ENCODE measurements at places on chromosomes 1 and 21. TPM values are rescaled to one million over a fixed set of nuclear protein-coding genes. Genes with fewer than 3 reads are reported as not detected.

GRCh38 chr1:53552146-53552861 lies 93.1 kb downstream of the DMRTB1 start:
- DNase-seq = no peak

- DNase-seq = no peak
Measured at GRCh38 chr1:117648015-117648414, 42.2 kb downstream of the TENT5C start.

DNA sequence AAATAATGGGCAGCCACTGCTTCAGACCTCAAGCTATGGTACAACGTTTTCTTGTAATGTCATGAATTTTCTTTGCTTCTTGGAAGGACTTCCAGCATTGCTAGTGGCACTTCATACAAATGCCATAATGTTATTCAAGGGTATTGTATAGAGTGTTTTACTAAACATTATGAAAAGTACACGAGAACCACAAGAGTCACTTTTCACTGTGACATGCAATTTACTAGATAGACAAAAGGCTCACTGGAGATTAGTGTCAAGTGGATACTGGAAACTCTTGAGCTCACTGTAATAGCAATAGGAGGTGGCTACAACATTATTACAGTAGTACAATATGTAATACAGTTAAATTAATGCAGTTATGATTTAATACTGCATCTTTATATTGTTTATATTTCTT lies 5.3 kb upstream of the OLFM3 start:
- DNase-seq = no peak

DNA sequence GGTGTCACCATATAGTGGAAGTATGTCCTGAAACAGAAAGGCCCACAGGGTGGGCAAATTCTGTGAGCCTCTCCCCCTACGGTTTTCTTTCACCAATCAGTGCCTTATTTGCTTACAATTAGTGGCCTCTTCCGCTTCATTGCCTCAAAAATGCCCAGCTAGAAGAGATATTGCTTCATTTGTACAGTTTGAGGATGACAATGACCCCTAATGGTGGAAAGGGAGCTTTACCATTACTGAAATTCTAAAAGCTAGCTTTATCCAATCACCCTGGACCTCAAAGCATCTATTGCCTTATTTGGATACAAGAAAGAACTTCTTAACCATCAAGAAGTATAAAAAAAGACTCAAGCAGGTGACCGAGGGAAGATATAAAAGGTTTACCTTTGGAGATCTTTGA lies 49.6 kb downstream of the LRRC71 start:
- no peak for DNase-seq

GRCh38 chr21:45557616-45558043 lies 15.4 kb upstream of the SLC19A1 start:
- no peak for DNase-seq

DNA sequence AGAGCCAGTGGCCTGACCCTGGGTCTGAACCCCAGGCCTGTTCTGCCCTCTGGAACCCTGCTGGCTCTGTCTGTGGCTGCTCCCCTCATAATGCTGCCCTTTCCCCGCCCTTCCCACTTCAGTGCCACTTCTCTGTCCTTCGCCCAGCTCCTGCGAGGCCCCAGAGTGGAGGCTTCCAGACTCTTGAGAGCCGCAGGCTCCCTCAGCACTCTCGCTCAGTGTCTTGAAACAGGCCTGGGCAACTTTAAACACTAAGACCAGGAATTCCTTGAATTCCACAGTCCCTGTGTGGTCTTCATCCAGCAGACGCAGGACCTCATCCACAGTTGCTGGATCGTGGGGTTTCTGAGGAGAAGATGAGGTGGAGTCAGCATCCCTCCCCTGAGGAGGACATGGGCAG lies 3.5 kb downstream of the CRNN start:
- DNase-seq = no peak

DNA sequence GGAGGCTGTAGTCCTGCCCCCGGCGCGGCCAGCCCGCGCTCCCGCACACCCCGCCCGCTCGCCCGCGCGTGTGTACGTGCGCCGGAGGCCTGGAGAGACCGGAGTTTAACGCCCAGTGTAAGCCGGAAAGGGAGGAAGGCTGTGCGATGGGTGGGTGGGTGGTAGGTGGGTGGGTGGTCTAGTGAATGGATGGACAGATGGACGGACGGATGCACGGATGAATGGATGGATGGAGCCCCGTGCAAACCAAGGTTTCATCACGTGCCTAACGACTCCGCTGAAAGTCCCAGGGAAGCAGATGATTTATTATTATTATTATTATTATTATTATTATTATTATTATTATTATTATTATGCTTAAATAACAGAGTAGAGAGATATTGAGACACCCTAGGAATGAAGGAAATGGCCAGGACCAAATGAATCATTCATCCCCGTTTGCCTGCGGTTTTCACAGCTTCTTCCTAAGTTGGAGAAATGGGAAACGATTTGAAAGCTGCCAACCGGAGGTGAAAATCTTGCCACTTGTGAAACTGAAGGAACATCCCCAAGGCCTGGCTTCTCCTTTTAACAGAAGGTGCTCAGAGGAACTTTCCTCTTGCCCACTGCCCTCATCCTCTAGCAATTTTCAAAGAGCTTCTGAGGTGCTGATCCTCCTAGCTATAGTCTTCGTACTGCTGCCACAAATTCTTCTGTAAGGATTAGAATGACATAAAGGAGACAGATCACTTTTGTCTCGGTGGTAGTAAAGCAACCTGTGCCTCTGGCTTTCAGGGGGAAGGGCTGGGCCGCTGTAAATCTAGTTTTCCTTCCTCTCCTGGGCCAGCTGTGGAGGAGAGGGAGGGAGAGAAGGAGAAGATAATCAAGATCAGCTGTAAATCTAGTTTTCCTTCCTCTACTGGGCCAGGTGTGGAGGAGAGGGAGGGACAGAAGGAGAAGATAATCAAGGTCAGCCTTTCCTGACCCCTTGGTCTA lies 648 bp upstream of the RGS7 start:
- DNase-seq = no peak

GRCh38 chr1:43366179-43366578 lies 1.6 kb downstream of the ELOVL1 start:
- no peak for DNase-seq

DNA sequence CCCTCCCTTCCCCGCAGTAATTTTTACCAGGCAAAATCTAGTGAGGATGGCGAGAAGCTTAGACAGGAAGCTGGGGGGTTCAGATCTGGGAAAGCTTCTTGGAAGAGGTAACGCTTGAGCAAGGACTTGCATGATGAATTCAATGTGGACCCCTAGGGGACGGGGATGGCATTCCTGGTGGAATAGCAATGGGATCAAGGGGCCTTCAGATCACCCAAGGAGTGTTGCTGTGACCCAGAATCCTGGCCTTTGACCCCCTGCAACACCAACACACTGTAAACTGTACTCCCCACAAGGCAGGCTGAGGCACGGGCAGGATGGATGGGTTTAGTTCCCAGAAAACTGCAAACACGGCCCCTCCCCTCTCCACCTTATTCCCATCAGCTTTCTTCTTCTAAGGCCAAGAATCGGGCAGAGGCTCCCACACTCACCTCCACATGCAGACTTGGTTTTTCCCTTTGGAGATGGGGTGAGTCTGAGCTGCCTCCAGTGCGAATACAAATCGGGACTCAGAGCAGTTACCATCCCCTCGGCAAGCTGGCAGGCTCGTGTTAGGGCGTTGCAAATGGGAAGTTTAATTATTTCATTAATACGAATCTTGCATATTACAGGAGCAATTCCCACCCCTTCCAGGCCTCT lies 20.1 kb downstream of the DISP3 start:
- no peak for DNase-seq

- no peak for DNase-seq
Measured at GRCh38 chr1:162689745-162690671, 57.7 kb downstream of the DDR2 start.

GRCh38 chr1:99657213-99658030 lies 11.5 kb downstream of the PALMD start:
- no peak for DNase-seq

DNA sequence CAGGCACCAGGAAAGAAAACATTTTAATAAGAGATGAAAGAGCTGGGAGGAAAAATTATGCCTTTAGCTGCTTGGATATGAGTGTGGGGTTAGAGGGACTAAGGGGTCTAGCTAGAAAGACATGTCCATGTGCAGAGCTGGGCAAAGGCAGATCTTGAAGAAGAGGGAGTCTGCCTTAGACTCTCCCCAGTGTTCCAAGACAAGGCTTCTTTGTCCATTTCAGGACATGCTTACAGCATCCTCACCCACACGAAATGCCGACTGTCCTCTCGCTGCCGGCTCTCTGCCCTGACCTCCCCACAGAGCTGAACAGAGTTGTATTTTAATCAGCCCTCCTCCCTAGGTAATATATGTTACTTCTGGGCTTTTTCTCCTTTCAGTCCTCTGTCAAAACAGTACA lies 100.7 kb upstream of the ATP1B1 start:
- DNase-seq = no peak

GRCh38 chr1:76425201-76426145 lies 350.9 kb downstream of the ST6GALNAC3 start:
- DNase-seq = no peak

DNA sequence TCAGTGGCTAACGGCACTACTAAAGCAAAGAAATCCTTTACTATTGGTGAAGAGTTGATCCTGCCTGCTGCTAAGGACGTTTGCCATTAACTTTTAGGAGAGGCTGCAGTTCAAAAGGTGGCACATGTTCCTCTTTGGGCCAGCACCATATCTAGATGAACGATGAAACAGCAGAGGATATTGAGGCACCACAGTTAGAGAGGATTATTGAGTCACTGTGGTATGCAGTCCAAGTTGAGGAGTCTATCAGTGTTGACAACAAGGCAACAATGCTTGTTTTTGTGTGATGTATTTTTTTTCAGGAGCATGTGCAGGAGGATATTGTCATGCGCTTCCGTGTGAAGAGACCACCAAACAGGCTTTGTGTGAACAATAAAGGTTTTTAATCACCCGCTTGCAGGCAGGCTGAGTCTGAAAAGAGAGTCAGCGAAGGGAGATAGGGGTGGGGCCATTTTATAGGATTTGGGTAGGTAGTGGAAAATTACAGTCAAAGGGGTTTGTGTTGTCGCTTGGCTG lies 80.9 kb downstream of the UCHL5 start:
- no peak for DNase-seq

- DNase-seq = no peak
Measured at GRCh38 chr1:82258887-82259286, 458.2 kb downstream of the ADGRL2 start.

GRCh38 chr1:171127501-171127900 lies 36.8 kb downstream of the FMO3 start:
- DNase-seq = no peak

- DNase-seq = no peak
Measured at GRCh38 chr1:21335750-21336224, 45.5 kb upstream of the ECE1 start.

DNA sequence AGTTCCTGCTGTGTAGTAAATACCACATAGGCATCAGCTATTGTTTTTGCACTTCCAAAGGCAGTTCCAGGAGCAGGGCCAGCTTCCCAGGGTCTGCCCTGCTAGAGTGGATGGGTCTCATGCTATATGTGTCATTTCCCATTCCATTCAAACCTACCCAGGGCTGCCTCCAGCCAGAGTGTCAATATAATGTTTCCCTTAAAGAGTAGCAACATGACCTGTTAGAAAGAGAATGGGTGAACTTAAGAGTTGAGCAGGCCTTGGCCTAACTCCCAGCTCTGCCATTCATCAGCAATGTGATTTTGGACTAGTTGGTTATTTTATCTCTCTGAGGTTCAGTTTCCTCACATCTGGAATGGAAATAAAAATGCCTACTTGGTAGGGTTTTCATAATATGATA lies 44.9 kb downstream of the RAB3B start:
- DNase-seq = no peak

DNA sequence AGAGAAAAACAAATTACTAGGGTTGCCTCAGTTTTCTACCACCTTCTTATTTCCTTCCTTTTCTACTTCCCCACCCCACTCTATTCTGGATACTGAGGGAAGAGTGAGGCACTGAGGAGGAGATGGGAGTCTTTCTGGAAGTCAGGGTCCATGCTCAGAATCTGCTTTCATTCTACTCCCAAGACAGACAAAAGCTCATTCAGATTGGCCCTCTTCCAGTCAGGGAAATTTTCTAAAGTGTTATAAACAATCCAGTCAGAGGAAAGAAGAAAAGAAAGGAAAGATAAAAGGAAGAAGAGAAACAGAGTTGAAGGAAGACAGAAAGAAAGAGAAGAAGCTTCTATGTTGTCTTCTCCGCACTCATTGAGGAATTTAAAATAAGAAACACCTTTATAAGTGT lies 228.6 kb downstream of the COP1 start:
- no peak for DNase-seq

- DNase-seq = no peak
Measured at GRCh38 chr1:2130871-2131289, 63.7 kb downstream of the FAAP20 start.

DNA sequence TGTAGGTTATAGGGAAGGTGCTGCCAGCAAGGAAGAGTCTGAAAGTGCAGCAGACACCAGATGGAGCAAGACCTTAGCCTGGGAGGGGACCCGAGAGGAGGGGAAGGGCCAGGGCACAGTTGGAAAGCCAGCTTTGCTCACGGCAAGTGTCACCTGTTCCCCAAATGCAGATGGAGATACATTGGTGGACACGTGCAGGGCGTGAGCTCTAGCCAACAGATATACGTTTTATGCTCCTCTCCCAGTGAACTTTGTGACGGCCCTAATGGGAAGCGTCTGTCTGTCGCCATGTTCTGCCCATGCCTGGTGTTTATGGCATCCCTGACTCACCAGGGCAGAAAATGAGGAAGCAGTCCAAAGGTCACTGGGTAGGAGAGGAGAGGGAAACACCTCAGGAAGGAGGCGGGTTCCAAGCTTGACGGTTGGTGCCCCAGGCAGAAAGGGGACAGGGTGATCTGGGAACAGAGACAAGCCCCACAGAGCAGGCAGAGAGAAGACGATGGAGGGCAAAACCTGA lies 7.6 kb downstream of the GPA33 start:
- DNase-seq = no peak

DNA sequence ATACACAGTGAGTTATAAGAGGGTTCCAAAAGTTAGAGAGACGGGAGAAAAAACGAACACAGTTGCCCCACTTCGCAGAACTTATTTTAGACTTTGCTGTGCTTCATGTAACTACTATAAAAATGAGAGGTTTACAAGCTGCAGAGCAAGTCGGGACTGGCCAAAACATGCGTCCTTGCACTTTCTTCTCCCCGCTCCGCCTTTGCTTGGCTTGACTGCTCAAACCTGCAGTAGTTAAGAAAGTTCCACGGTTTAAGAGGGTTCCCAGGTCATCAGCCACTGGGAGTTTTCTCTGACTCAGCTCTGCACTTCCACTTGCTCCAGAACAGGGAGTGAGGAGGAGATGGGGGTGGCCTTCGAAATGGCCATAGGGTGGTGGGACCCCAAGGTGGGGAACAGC lies 36.2 kb downstream of the CLIC6 start:
- DNase-seq = no peak

- no peak for DNase-seq
Measured at GRCh38 chr1:9317591-9318417, 25.1 kb downstream of the SPSB1 start.

The CFHR3 gene
- polyA plus RNA-seq = not detected

The RRP1 gene
- 10.7 TPM for polyA plus RNA-seq

The LEMD1 gene
- polyA plus RNA-seq = not detected

The SPATA45 gene
- not detected for polyA plus RNA-seq

The MRPL37 gene
- polyA plus RNA-seq = 75.2 TPM

The PROK1 gene
- polyA plus RNA-seq = 6.8 TPM

The CD48 gene
- polyA plus RNA-seq = 1.9 TPM

The CLCNKA gene
- 0.52 TPM for polyA plus RNA-seq

The LHX8 gene
- polyA plus RNA-seq = not detected

The ADORA3 gene
- polyA plus RNA-seq = 1.9 TPM

The NPHS2 gene
- polyA plus RNA-seq = not detected

The SERTAD4 gene
- 2.1 TPM for polyA plus RNA-seq
